Activated T-helper 2 cell treated with anti-CD3 and anti-CD28 coated beads, Interferon-gamma antibody, Interleukin-2, Interleukin-4, amounts not matched to agents 10 μg/mL and 5 μg/mL and 100 μg/mL, durations not matched to agents 14 hours and 24 hours and 36 hours (primary cell): ENCODE measurements at places on chromosomes 5 and 9. TPM values are rescaled to one million over a fixed set of nuclear protein-coding genes. Genes with fewer than 3 reads are reported as not detected.
A peak's percentile ranks its signal among the peaks of the same experiment; 100 is the strongest.

ANKRD20A1 gene
- total RNA-seq, result 1.1 and 1.2 TPM in 2 replicates

KLF4 gene
- 0.52 and 1.4 TPM in 2 replicates for total RNA-seq

PCDH12 gene
- 1.1 and 1.3 TPM in 2 replicates for total RNA-seq

DNA sequence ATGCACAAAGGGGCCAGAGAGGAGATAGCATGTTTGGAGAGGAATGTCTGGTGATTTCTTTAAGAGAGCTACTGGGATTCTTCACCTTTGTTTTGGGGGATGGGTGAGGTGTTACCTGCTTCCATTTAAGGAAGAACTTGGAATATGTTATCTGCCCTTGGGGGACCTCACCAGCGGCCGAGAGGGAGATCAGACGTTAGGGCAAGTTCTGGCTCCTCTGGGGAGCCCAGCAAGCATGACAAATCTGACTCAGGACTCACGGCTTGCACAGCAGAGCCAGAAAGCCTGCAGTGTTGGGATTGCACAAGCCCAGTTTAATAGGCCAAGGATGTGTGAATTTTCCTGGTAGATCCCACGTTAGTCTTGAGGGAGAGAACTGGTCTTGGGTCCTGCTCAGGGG lies 40.3 kb downstream of the SLC28A3 start:
- DNase-seq, result no peak

DNA sequence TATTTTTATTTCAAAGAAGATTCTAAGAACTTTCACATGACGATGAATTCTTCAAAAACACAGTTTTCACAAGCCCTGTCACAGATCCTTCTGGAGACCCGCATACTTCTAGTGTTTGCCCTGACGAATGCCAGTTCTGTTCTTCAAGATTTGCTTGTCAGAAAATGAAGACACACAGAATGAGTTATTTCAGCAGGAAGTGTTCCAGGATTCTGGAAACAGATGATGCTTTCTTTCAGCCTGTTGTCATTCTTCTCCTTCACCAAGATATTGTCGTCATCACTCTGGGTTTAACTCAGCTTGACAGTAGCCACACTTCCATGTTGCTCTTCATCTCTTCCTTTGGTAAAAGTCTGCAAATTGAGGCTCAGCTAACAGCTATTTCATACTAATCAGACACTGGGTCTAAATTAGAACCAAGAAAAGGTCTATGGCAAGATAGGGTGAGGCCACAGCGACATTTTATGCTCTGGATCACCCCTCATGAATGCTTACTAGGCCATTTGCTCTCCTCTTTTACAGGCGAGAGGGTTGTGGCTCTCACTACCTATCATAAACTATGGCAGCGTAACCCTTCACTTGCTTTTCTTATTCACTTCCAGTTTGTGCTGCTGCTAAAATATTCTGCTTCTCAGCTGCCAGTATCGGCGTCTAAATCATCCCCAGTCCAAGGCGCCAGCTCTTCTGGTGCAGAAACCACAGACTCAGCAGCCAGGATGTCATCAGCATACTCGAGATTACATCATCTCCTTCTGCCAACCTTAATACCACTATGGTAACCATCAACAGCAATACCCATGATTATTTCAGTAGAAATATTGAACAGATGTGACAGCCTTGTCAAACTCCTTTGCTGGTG lies 159.6 kb upstream of the TBCA start:
- DNase-seq, result peak; percentile 26

DNA sequence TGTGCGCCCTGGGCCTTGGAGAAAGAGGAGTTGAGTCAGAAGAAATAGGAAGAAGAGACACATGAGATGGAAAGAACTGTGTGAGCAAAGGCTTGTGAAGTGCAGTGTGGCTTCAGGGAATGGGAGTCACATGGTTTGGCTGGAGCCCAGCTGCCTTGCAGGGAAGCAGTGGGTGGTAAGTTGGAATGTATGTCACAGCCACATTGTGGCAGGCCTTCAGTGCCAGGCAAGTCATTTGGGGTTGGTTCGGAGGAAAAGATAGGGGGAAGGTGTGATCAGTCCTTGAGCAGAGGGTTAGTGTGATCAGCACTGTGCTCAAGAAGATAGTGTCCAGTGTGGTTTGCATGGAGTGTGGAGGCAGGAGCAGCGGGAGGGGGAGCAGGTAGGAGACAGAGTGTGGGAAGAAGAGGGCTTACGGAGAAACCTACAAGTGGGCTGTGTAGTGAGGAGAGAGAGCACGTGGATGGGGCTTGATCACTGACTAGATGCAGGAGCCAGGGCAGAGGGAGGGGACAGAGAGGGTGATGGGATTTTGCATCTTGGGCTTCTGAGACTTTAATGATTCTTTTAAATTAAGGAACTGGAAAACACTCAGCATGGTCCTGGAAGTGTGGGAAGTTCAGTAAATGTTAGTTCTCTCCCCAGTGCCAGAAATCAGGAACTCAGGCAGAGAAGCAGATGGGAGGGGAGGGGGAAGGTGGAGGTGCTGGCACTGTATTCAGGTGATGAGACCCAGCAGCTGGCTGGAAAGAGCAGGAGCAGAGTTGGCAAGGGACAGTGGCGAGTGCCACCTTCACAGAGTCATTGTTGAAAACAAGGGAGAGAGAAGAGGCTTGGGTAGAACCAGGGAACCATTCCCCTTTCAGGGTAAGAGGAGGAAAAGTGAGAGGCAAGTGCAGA lies 46.6 kb downstream of the ARHGAP26 start:
- no peak for DNase-seq

DNA sequence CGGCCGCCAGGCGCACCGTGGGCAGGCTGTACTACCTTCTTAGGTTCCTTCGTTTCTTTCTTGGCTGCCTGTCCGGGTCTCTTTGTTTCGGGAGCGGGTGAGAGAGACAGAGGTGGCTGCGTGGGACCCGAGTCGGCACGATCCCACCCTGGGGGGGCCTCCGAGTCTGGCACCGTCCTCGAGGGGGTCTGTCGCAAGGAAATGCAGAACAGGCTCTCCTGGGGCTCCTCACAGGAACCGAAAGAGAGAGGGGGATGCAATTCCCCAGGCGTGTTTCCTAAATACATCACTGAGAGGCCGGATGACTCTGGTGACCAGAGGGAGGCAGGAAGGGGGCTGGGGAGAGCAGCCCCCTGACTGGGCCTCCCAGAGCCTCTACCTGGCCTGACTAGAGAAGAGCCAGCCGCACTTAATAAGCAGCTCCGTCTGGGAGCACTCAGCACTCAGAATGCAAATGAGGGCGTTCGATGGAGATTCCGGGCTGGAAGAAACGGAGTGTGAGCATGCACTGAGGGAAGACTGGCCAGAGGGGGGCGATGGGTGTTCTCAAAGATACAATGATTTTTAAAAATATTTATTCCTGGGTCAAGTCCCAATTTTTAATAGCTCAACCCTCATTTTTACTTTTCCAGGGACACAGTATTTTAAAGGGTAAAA lies 11.7 kb upstream of the INPP5E start:
- DNase-seq, result no peak

DNA sequence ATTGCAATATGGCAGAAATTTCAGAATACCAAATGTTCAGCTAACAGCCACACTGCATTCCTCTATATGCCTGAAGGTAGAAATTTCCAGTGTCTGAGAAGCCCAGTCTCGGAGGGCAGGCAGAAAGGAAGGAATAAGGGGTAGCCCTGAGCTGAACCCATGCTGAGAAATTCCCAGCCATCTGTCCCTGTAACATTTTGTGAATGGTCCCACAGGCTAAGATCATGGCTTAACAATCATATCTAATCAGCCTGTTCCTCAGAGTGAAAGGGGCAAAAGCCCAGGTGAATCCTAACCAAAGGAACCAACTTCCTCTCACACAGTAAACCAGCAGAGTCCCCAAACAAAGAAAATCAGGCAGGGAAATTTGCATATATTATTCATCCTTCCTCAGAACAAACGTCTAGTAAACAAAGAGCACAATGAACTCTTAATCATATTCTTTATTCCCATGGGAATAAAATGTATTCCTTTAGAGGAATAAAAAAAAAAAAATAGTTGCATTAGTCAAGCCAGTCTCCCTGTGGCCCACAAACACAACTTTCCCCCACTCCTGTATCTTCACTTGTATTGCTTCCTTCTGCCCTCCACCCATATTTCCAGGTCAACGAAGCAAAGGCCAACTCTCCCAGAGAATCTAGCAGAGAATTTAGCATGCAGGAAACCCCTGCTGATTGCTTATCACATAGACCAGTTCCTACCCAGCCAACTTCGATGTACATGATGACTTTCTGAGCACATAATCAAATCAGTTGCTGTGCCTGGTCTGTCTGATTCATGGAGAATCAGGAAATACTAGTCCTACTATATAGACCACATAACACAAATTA lies 257.6 kb downstream of the FAM114A2 start:
- DNase-seq, result no peak

DNA sequence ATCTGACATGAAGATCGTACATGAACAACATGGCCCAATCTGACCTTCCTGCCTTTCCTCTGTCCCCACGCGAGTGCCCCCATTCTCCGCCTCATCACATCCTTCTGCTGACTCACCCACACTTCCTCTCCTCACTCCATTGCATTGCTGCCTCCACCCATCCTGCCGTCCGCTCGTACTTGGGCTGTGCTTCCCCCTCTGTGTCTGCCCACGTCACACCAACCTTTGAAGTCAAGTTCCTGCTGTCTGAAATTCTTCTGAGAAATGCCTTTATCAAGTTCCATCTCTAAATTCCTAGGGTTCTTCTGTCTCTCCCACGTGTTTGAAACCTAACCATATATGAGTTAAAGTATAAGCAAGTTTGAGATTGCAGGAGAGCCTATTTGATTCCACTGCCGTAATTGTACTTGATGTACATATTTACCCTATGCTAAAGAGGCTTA lies 18.0 kb upstream of the STARD4 start:
- peak; percentile 80 for DNase-seq

DNA sequence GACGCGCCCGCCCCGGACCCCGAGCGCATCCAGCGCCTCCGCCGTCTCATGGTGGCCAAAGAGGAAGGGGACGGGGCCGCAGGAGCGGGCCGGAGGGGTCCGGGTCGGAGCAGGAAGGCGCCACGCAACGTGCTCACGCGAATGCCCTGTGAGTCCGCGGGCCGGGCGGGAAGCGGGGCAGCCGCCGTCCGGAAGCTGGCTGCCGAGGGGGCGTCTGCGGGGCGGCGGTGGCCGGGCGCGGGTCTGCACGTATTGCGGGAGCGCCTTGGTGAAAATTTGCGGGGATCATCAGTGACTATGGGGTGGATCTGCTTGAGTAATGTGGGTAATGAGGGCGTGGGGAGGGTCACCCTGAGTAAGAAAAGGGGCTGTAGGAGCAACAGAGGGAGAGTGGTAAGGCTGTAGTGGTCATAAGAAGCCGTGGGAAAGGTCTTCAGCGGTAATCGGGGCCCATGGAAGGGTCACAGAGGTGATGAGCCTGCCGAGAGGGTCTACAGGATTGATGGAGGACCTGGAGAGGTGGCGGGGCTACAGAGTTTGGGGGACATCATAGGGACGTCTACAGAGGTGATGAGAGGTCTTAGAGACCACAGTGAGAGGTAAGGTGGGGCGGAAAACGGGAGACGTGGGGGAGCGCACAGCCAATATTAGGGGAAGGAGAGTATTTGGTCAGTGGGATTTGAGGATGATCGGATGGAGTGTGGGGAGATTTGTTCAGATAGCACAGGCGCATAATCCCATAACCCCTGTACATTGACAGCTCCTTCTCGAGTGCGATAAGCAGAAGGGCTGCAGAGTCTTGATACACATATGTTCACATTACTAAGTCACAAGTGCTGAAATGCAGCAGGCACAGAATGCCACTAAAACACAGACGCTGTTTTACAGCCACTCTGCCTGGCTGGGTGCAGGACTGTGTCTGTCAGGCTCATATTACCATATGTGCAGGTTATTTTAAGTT lies 819 bp downstream of the LSM11 start:
- no peak for DNase-seq

GRCh38 chr5:13553896-13554295 lies 390.6 kb downstream of the DNAH5 start:
- no peak for DNase-seq

DNA sequence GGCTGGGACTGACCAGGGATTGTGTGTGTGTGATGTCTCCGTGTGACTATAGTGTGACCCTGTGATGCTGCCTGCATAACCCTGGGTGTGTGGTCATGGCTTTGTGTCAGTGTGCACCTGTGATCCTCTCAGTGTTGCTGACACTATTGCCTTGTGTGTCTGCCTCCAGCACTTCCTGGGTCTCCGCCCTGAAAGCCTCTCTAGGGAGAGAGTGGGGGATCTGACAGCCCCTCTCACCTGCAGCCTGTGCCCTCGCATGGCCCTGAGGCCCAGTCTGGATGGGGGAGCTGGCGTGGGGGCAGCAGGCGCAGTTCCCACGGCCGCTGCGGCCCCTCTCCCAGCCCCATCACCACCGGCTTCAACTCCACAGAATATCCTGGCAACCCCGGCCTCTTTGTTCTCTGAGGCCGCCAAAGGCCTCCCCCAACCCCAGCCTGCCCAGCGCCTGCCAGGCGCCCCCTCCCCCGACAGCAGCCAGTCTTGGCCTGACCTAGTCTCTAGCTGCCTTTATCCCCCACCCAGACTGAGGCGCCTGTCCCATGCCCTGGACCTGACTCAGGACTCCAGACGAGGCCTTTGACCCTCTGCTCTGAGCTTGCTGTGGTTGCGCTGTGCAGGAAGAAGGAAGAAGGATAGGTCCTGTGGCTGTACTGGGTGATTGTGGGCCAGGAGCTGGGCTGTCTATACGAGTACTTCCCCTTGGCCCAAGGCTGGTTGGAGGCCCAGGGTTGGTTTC lies 38.7 kb downstream of the CXXC5 start:
- no peak for DNase-seq

DNA sequence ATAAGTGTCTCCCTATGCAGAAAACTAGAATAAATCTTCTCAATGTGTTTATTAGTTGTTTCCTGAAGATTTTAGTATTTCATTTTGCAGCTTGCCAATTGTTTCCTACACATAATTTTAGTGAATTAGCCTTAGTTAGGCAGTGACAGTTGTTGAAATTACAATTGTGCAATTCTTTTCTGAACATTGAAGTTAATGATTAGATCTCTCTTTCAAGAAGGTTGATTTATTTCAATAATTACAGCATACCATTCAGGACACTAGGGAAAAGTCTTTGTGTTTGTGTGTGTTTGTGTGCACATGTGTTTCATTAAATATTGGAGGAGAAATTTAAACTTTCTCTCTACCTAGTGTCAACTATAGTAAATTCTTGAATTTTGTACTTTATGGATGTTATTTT lies 199.6 kb upstream of the MPDZ start:
- no peak for DNase-seq

DNA sequence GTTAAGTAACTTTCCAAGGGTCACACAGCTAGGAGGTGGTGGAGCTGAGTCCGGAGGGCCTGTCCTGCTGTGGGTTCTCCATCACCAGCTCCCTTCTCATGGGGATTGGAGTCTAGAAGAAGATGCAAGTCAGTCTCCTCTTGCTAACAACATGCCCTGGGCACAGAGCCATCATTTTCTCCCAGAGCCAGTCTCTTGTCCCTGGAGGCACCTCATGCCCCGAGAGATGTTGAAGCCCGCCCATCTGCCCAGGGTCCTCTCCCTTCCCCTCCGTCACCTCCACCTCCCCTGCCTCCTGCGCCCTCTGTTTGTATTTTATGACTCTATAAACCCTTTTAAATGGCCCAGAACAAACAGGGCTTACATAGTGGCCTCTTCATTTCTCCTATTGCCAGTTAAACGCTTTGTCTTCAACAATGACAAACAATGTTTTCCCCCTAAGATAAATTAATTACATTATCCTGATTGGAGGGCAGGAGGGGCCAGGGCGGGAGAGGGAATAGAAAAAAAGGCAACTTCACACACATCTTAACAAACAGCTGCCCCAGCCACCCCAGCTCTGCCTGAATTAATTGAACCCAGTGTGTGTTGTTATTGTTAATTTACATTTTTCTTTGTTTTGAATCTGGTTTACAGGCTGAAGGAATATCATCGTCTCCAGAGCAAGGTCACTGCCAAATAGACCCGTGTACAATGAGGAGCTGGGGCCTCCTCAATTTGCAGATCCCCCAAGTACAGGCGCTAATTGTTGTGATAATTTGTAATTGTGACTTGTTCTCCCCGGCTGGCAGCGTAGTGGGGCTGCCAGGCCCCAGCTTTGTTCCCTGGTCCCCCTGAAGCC lies 55.8 kb downstream of the ASS1 start:
- no peak for DNase-seq
